Activated T-helper 2 cell treated with anti-CD3 and anti-CD28 coated beads, Interferon-gamma antibody, Interleukin-2, Interleukin-4, amounts not matched to agents 10 μg/mL and 5 μg/mL and 100 μg/mL, durations not matched to agents 14 hours and 24 hours and 36 hours (primary cell): ENCODE measurements at places on chromosomes 16 and 17.
A peak's percentile ranks its signal among the peaks of the same experiment; 100 is the strongest.

DNA sequence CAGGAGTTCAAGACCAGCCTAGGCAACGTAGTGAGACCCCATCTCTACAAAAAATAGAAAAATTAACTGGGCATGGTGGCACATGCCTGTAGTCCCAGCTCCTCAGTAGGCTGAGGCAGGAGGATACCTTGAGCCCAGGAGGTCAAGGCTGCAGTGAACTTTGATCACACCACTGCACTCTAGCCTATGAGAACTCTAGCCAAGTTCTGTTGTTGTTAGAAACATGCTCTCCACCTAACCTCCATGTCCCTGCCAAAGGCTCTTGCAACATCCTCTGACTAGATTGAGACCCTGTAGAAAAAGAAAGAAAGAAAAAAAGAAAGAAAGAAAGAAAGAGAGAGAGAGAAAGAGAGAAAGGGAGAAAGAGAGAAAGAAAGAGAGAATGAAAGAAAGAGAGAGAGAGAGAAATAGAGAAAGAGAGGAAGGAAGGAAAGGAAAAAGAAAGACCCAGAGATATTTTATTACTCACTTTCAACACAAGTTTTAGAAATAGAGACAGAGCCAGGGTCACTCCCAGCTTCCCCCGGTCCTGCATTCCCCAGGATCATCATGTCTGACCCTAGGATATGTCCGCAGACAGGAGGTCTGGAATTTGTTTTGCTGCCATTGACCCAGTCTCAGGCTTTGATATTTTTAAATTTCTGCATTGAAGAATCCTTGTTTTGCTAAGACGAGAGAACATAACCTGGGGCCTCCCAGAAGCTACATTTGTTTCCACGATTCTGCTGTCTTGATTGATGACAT, 376.5 kb upstream of the CDH5 start:
- no peaks in the 10 kb centered on the region for H3K27me3 ChIP-seq
- no peak overlapping the region for H3K27ac ChIP-seq
- no peak overlapping the region for H3K4me3 ChIP-seq
- DNase-seq, result no peak

- H3K4me3 ChIP-seq, result no peak overlapping the region
- no peak overlapping the region for H3K27ac ChIP-seq
- no peaks in the 10 kb centered on the region for H3K4me1 ChIP-seq
These were observed 38.8 kb upstream of the PVALEF start for GRCh38 chr17:81126281-81127132.

DNA sequence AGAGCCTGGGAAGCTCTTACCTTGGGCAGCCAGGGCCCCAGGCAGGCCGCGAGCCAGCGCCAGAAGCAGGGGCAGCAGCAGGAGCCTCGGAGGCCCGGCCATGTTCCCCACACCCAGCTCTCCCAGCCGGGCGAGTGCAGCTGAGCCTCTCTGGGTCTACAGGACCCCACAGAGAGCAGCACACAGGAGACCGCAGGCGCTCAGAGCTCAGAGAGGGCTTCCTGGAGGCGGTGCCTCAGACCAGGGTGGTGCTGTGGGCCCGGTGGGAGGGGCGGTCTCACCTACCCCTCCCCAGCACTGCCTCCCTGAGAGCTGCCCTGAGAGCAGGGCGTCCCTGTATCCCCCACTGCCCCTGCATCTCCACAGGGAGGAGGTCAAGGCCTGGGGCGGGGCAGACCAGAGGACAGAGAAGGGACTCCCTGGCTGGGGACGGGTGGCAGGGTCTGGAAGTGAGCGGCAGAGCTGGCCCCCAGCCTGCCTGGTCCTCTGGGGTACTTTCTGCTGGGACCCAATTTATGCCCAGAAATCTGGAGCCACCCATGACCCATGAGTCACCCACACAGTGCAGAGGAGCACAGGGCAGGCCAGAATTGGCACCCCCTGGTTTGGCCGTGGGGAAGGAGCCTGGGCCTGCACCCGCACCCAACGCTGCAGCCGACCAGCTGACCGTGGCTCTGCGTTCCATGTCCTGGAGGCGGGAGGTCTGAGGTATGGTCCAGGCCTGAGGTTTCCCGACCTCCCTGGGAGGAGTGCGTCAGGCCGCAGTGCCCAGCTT, at the start of gene CD7:
Gene CD7 (minus strand): TSS at position 215 of the 775 bp plus-strand sequence. CDS start 113 bp downstream, at position 102.
- H3K4me1 ChIP-seq, result peaks cover 19% of the 10 kb centered on the region
- H3K4me3 ChIP-seq, result no peak within 1 kb of the TSS
- no peaks in the 10 kb centered on the region for H3K27me3 ChIP-seq
- peaks cover 33% of the 10 kb centered on the region for H3K36me3 ChIP-seq
- peak; percentile 65 for DNase-seq

- H3K36me3 ChIP-seq, result no peaks in the 10 kb centered on the region
- DNase-seq, result no peak
- H3K4me3 ChIP-seq, result no peak overlapping the region
- H3K27me3 ChIP-seq, result peaks cover 7% of the 10 kb centered on the region
- H3K4me1 ChIP-seq, result peaks cover 11% of the 10 kb centered on the region
These were observed 81.1 kb upstream of the LHX1 start for GRCh38 chr17:36856222-36856621.

GRCh38 chr16:12298285-12298684, 321.8 kb downstream of the SNX29 start:
- H3K27me3 ChIP-seq, result no peaks in the 10 kb centered on the region
- no peaks in the 10 kb centered on the region for H3K4me1 ChIP-seq
- H3K27ac ChIP-seq, result no peak overlapping the region
- no peak overlapping the region for H3K4me3 ChIP-seq
- no peak for DNase-seq

DNA sequence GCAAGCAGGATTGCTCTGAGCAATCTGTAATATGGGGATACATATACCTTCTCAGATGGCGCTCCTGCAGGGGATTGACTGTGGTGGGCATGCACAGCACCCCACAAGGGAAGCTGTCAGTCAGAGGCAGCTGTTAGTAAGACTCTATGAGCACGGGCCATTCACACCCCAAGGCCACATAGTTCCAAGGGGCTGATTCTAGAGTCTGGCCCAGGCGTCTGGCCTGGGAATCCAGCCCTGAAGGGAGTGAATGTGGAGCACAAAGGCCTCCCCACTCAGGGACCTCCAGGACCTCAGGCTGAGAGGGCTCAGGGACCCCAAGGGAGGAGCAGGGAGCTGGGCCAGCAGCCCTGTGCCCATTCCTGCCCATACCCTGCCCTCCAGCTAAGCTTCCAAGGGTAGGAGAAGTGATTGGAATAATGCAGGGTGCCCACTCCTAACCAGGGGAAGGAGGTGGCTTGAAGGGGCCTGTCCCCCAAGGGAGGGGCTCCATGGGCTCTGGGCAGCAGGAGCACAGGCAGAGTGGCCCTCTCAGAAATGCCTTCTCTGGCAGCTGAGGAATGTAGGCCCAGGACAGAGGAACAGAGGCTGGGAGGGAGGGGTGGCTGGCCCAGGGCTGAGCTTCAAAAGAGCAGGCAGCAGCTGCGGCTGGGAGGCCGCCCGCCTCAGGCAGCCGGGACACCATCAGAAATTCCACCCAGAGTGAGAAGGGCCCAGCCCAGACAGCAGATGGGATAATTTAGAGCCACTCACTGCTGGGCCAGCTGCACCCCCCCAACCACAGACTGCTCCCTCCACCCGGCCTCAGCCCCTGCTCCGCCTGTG, 48.9 kb upstream of the MRPS23 start:
- H3K27me3 ChIP-seq, result no peaks in the 10 kb centered on the region
- DNase-seq, result no peak
- peaks cover 16% of the 10 kb centered on the region for H3K4me1 ChIP-seq
- H3K27ac ChIP-seq, result no peak overlapping the region
- H3K36me3 ChIP-seq, result no peaks in the 10 kb centered on the region

GRCh38 chr17:10815319-10815718, 11.4 kb upstream of the TMEM238L start:
- DNase-seq, result no peak
- H3K4me1 ChIP-seq, result no peaks in the 10 kb centered on the region
- no peaks in the 10 kb centered on the region for H3K27me3 ChIP-seq
- no peak overlapping the region for H3K4me3 ChIP-seq
- H3K36me3 ChIP-seq, result no peaks in the 10 kb centered on the region
- no peak overlapping the region for H3K27ac ChIP-seq

GRCh38 chr16:19804538-19805323, 79.9 kb downstream of the GPRC5B start:
- peak overlapping the region; percentile 62 for H3K27ac ChIP-seq
- peaks cover 2% of the 10 kb centered on the region for H3K27me3 ChIP-seq
- no peaks in the 10 kb centered on the region for H3K36me3 ChIP-seq
- DNase-seq, result peak; percentile 14
- peaks cover 14% of the 10 kb centered on the region for H3K4me1 ChIP-seq

DNA sequence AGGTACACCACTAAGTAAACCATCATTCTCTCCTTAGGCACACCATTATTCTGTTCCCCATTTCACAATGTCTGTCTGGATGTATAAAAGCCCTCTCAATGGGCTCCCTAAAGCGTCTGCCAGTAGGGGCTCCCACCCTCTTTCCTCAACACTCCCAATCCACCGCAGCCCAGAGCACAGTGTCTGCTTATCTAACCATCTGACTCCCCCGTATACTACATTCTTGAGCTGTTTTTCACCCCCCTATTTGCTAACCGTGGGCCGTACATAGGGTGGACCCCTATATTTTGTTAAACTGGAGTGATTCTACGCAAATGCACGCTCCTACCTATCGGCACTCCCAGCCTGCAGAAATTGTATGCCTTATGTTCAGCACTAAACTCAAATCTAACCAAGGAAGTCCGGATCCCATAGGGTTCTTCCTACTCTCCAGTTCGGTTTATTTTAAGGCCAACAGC, 685 bp upstream of the PSMD3 start:
- H3K27me3 ChIP-seq, result peaks cover 8% of the 10 kb centered on the region
- peaks cover 22% of the 10 kb centered on the region for H3K36me3 ChIP-seq
- peaks cover 27% of the 10 kb centered on the region for H3K4me1 ChIP-seq
- H3K4me3 ChIP-seq, result peak overlapping the region; percentile 93
- no peak for DNase-seq

- peaks cover 9% of the 10 kb centered on the region for H3K4me1 ChIP-seq
- H3K4me3 ChIP-seq, result peak overlapping the region; percentile 90
- peak overlapping the region; percentile 42 for H3K27ac ChIP-seq
- H3K27me3 ChIP-seq, result no peaks in the 10 kb centered on the region
- H3K36me3 ChIP-seq, result peaks cover 55% of the 10 kb centered on the region
These were observed 2.6 kb downstream of the APRT start for GRCh38 chr16:88809068-88809675.

GRCh38 chr17:80762076-80762475, 217.4 kb downstream of the RPTOR start:
- H3K27me3 ChIP-seq, result no peaks in the 10 kb centered on the region
- H3K36me3 ChIP-seq, result peaks cover 50% of the 10 kb centered on the region
- DNase-seq, result no peak
- peaks cover 77% of the 10 kb centered on the region for H3K4me1 ChIP-seq
- H3K27ac ChIP-seq, result peak overlapping the region; percentile 99

DNA sequence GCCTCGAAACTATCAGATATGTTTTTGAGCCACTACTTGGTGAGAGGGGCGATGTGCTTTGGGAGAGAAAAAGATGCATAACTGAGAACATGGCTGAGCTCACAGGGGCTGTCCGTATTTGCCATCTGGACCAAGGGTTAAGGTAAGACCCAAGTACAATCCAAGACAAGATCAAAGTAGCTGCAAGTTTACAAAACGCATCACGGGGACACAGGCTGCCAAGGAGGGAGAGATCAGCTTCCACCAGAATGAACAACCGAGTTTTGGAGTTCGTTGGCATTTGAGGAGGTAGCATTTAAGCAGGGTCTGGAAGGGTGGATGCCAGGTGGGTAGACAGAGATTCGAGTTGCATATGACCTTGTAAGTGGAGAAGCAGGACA, 2.2 kb downstream of the PITPNC1 start:
- no peak for DNase-seq
- H3K27ac ChIP-seq, result peak overlapping the region; percentile 74
- H3K4me3 ChIP-seq, result peak overlapping the region; percentile 82
- peaks cover 32% of the 10 kb centered on the region for H3K27me3 ChIP-seq

DNA sequence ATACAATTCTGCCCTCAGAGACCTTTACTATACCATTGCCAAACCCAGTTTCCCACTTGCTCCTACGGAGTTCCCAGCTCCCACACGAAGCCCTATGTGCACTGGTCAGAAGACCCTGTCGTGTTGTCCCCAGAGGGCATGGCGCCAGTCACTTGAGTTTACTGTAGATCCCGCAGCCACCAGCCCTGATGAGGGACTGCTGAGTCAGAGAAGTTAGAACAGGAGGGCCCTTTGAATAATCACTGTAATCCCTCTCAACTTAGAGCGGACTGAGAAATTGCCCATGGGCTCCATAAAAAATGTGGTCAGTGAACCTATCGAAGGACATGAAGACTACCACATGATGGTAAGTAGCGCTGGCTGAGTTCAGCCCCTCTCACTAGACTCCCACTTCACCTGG, 9.2 kb downstream of the UBFD1 start:
- no peaks in the 10 kb centered on the region for H3K27me3 ChIP-seq
- no peak for DNase-seq
- no peak overlapping the region for H3K27ac ChIP-seq
- H3K4me1 ChIP-seq, result no peaks in the 10 kb centered on the region

DNA sequence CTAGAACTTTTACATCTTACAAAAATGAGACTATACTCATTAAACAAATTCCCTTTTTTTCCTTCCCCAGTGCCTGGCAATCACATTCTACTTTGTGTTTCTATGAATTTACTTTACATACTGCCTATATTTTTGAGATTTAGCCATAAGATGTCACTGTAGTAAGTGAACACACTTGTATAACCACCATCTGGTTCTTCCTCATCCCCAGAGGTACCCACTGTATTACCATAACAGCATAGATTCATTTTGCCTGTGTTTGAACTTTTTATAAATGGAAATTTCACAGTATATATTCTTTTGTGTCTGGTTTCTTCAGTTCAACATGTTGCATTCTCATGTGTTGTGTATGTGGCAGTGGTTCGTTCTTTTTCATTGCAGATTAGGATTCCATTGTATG, 15.8 kb downstream of the CYB5B start:
- H3K36me3 ChIP-seq, result peaks cover 58% of the 10 kb centered on the region
- H3K27me3 ChIP-seq, result no peaks in the 10 kb centered on the region
- no peak overlapping the region for H3K4me3 ChIP-seq
